ENCODE measurements at places on chromosomes 1 and 21.

DNA sequence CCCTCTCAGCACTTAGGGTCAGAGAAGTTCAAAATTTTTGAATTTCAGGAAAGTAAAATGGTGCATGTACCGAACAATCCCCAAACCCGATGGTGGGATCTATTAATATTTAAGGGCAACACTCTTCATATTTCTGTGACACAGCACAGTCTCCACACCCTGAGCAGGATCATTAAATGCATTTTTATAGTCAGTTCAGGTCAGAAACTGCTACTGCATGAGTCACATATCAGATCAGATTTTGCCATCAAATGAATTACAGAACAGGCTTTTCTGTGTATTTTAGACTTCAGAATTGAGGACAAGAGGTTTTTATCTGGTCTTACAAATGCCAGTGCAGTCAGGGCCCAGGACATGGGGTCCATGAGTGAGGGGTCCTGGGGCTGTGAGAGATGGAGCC, 79.2 kb downstream of the RIPK4 start:
- no peak for DNase-seq

GRCh38 chr1:199978408-199978940, 49.0 kb upstream of the NR5A2 start:
- DNase-seq = no peak

DNA sequence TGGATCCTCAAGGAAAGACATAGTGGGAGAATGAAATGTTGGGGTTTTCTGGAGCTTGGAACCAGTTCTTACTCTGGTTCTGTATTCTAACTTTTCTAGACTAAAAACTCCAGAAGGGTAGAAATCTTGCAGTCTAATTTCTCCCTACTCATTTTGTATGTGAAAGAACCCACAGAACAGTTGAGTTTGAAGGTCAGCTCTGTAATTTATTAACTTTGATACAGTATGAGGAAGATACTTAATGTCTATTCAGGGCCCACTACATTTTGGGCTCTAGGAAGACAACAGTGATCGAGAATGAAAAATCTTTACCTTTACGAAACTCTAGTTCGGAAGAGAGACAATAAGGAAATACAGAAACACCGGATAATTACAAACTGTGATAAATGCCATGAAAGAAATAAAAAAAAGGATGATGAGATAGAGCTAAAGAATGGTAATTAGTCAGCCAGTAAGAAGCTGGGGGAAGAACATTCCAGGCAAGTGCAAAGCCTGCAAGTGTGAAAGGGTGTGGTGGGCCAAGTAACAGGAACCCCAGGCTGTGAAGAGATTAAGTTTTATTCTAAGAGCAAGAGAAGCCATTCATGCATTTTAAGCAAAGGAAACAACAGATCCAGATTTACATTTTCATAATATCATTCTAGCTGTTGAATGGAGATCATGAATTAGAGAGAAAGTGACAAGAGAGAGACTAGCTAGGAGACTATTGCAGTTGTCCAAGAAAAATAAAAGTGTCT, 159.9 kb upstream of the HMCN1 start:
- DNase-seq = no peak

DNA sequence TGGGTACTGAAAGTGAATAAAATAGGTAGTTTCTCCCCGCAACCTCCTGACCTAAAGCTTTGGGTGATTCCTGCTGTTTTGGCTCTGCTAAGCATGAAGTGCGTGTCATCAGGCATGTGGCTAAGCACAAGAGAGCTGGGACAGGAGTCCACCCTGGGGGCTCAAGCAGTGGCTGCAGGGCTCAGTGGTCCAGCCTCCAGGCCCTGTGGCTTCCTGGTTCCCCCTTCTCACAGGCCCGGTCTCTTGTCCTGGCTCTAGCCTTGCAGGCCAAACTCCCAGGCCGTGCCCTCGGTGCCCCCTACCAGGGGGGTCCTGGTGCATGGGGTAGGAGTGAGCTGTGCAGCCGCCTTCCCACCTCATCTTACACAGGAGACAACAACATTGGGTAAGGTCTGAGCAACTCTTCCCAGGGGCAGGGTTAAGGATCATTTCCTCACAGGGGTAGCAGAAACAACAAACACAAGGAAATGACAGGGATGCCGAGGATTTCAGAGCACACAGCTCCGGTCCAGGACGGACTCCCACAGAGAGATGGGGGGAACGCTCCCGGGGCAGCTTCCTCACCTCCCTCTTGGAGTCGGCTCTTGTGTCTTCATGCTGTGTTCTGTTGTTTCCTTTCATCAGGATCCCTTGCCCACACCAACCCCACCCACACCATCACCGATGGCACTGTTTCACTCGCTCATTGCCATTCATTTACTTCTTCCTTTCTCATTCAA, 19.8 kb upstream of the SLC2A1 start:
- no peak for DNase-seq

DNA sequence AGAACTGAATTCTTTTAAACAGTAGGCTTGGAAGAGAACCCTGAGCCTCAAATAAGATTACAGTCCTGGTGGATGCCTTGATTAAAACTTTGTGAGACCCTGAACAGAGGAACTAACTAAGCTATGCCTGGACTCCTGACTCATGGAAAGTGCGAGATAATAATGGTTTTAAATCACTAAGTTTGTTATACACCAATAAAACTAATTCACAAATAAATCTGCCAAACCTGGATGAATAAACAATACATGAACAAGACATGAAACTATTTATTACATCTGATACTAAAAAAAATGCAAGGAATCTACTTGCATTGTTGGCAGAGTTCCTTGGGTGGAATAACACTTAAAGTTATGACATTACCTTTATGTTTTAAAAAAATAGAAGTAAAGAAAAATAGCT, 118.4 kb downstream of the PIGK start:
- DNase-seq = no peak

GRCh38 chr1:203559523-203559922, 65.6 kb downstream of the OPTC start:
- DNase-seq = no peak

DNA sequence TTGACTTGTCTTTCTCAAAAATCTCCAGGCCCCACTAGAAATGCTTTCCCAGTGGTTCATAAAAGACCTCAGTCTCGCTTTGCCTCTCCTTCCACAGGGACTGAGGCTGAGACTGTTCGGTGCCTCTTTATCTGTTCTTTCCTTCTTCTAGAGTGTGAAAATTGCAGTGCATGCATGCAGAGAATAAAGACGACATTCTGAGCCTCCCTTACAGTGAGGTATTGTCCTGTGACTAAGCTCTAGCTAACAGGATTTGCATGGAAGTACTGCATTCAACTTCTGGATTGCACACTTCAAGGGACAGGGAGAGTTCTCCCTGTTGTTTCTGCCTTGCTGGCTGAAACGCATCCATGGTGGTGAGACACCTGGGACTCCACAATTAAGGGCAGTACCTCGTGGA, 69.1 kb downstream of the COLGALT2 start:
- DNase-seq = no peak

GRCh38 chr1:244361764-244362473, 89.8 kb downstream of the ADSS2 start:
- no peak for DNase-seq

DNA sequence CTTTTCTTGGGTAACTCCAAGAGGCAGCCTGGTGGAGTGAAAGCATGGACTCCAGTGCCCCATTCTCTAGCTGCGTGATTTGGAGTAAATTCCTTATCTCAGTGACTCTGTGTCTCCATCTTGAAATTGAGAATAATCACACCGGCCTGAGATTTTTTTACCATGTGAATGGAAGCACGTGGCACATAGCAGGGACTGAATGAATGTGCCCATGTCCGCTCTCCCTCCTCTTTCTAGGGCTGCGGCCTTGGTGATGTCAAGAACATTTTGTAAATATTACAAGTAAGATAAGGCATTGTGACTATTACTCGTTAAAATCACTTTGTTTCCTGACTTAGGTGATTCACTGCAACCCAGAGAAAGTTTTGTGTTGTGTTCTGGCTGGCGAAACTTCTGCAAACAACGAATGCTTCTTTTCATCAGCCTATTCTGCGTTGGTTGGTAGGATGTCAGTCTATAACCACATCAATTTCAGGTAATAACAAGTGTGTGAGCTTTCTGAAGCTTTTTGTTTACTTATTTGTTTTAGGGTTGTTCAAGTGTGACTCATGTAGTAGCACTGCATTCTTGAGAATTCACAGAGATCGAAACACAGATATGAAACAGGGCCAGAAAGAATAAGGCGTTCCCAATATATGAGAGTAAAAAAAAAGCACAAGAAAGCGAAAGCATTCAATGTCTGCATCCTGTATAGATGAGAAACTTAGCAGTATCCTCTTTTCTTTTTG, 135.7 kb upstream of the SLC45A1 start:
- DNase-seq = no peak

DNA sequence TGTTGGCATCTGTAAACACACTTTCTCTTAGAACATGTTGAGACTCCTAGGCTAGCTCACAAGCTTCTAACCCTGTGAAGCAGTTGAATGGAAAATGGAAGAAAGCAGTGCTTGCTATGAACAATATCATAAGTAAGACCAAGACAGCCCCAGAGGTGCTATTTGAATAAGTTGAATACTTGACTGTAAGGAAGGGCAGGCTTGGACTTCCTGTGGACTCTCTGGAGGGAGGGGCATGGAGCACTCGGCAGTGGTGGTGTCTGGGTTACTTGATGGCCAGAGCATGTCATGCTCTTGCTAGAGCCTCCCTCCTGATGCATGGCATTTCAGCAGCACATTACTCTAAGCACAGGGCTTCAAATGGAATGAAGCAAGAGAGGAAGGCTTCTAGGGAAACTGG, 60.0 kb downstream of the MRPS6 start:
- no peak for DNase-seq

DNA sequence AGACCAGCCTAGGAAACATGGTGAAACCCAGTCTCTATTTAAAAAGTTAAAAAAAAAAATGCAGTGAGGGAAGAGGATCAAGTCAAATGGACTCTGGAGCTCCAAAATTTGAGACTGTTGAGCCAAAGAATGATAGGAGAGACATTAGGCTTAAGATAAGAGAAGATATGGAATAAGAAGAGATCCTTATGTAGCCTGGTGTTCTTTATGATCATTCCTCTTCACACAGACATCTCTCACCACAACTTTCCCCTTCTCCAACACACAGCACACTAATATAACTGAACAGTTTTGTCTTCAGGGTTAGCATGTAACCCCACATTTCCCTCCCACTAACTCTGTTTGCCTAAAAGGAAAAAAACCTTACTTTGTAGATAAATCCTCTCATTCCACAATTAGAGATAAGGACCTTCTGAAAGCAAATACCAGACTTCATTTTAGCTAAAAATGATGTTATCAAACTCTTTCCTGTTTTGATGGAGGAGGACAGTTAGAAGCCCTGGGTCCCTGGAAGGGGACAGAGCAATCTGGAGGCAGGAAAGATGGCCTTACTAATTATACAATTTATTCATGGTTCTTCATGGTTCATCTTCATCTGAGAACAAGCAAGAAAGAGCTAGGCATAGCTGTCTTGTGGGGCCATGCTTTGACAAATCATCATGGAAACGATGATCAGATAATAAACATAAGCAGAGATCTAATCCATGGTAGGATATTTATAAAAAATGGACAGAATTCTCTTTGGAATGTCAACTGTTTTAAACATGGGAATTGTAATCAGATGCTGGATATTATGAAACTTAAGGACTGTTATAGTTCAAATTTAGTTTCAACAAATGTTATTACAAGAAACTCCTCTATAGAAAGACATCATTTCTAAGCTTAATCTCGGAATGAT, 96.7 kb upstream of the S1PR1 start:
- no peak for DNase-seq

- no peak for DNase-seq
Measured at GRCh38 chr1:46699666-46700065, 19.2 kb downstream of the EFCAB14 start.

- peak; percentile 86 for DNase-seq
Measured at GRCh38 chr1:238252033-238252802, 361.5 kb upstream of the ZP4 start.

Data from H1 (cell line).